ENCODE measurements at places on chromosomes 5 and 9. TPM values are rescaled to one million over a fixed set of nuclear protein-coding genes. Genes with fewer than 3 reads are reported as not detected.

GMCL2 gene
- total RNA-seq = not detected

UHRF2 gene
- 42.6 TPM for total RNA-seq

ADGRV1 gene
- 5.3 TPM for total RNA-seq

TRAF1 gene
- 10.3 TPM for total RNA-seq

DNA sequence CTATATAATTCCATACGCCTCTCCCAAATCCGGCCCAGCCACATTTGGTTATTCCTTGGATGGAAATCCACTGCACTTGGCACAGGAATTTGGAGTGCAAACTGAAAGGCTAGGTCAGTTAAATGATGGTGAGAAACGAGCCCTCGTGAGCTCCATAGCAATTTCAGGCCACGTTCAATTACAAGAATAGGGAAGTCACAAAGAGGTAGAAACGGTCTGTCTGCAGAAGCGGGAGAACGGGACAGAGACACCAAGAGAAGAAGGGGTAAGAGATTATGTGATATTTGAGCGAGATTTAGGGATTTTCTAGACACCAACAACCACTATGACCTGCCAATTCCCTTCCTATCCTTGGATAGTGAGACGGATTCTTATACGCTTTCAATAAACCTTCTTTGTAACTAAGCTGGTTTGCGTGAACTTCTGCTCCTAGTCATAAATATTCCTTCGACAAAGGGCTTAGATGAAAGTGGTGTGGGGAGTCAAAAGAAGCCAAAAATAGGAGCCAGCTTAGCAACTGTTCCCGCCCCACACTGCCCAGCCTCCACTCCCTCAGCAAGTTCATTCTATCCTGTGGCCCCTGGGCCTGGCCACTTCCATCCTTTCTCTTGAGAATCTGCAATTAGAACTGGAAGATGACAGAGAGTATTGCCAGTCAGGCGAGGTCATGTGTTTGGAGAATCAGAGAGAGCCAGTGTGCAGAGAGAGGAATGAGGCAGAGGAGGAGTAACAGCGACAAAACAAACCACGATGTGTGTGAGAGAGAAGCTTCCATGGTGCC lies 118.4 kb downstream of the ZNF608 start:
- H3K4me3 ChIP-seq = no peak overlapping the region
- H3K4me1 ChIP-seq = no peaks in the 10 kb centered on the region
- DNase-seq = no peak
- H3K27me3 ChIP-seq = no peaks in the 10 kb centered on the region

- peaks cover 45% of the 10 kb centered on the region for H3K4me1 ChIP-seq
- DNase-seq = peak; percentile 91
- peaks cover 47% of the 10 kb centered on the region for H3K27me3 ChIP-seq
- no peaks in the 10 kb centered on the region for H3K36me3 ChIP-seq
- no peak overlapping the region for H3K27ac ChIP-seq
These were observed 2.0 kb upstream of the PFN3 start for GRCh38 chr5:177402271-177403043.

DNA sequence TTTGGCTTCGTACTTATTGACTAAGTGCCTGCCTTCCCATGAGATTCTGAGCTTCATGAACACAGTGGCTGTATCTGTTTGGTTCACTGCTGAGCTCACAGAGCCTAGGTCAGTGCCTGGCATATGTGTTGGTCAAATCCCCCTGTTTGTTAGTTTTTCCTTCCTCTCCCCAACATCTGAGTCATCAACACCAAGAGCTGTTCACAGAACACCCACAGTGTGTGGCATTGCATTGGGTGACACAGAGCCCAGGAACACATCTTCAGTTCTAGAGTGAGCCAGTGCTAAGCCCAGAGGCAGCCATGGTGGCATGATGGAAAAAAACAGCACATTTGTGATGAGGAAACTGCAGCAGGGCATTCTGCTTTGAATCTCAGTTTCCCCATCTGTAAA lies 294.6 kb downstream of the SEC61B start:
- no peaks in the 10 kb centered on the region for H3K27me3 ChIP-seq
- H3K36me3 ChIP-seq = no peaks in the 10 kb centered on the region
- no peak overlapping the region for H3K27ac ChIP-seq
- no peaks in the 10 kb centered on the region for H3K4me1 ChIP-seq
- no peak for DNase-seq
- H3K4me3 ChIP-seq = no peak overlapping the region

GRCh38 chr5:150585781-150586341 lies 54.6 kb upstream of the SYNPO start:
- no peak for DNase-seq
- H3K4me3 ChIP-seq = no peak overlapping the region
- H3K27ac ChIP-seq = no peak overlapping the region
- H3K27me3 ChIP-seq = no peaks in the 10 kb centered on the region
- no peaks in the 10 kb centered on the region for H3K36me3 ChIP-seq

DNA sequence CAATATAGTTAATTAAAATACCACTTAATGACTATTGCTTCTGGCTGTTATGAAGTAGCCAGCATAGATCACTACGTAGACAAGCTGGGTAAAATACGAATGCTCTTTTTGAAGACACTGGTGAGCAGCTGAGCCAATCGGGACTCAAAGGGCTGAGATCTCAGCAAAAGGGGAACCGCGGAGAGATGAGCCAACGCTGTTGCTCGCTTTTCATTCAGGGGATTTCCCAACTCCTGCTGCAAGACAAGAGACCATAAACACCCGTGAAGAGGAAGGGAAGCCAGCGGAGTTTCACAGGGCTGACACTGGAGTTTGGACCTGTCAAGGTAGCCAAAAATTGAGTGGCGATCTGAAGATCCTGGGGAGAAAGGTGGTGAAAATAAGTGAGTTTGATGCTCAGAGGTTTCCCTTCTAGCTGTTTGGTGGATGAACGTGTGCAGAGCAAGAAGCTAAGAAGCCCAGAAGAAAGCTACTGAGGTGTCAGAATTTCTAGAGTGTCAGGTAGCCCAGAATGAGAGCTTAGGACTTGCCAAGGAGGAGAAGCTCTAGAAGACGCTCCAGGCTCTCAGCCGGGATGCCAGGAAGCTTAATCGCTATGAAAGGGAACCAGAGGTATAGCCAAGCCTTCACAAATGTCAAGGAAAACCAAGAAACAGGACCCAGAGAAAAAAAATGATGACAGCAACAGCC lies 79.6 kb upstream of the RNU6ATAC start:
- H3K27ac ChIP-seq = no peak overlapping the region
- H3K4me3 ChIP-seq = no peak overlapping the region
- peak; percentile 47 for DNase-seq
- no peaks in the 10 kb centered on the region for H3K36me3 ChIP-seq
- H3K4me1 ChIP-seq = no peaks in the 10 kb centered on the region

DNA sequence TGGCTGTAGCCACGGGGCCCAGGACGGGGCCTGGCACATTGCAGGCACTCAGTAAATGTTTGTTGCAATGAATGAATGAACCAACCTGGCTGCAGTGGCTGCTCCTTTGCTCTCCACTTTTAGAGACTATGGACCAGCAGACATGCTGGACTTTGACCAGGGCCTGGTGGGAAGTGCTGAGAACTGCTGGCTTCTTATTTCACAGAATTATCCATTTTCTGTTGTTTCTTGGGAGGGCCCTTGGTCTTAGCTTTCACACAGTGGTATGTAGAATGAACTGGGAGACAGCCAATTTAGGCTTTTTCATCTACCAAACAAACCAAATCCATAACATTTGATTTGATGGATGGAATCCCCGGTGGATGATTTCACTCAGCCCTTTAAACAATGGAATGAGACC lies 78.0 kb upstream of the LHFPL2 start:
- peaks cover 2% of the 10 kb centered on the region for H3K4me1 ChIP-seq
- H3K27me3 ChIP-seq = no peaks in the 10 kb centered on the region
- H3K27ac ChIP-seq = no peak overlapping the region
- H3K36me3 ChIP-seq = no peaks in the 10 kb centered on the region
- DNase-seq = no peak

- no peak overlapping the region for H3K27ac ChIP-seq
- no peaks in the 10 kb centered on the region for H3K4me1 ChIP-seq
- no peak for DNase-seq
- H3K4me3 ChIP-seq = no peak overlapping the region
These were observed 61.6 kb downstream of the NSG2 start for GRCh38 chr5:174106997-174107655.

DNA sequence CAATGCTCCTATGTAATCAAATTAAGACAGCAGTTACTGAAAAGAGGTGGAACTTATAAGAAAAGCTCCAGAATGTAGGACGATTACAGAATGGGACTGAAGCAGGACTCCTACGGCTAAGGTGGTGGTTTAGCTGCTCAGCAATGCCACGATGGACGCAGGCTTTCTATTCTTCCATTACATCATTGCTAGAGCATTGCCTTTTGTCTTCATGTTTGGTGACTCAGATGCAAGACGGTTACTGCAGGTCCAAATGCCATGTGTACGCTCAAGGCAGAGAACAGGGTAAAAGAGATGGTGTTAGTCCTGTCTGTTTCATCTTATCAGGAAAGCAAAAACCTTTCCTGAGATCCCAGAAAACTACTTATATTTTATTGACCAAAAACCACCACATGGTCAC lies 255.1 kb downstream of the ZSWIM6 start:
- peaks cover 16% of the 10 kb centered on the region for H3K4me1 ChIP-seq
- DNase-seq = no peak
- H3K4me3 ChIP-seq = no peak overlapping the region
- no peak overlapping the region for H3K27ac ChIP-seq
- no peaks in the 10 kb centered on the region for H3K36me3 ChIP-seq

DNA sequence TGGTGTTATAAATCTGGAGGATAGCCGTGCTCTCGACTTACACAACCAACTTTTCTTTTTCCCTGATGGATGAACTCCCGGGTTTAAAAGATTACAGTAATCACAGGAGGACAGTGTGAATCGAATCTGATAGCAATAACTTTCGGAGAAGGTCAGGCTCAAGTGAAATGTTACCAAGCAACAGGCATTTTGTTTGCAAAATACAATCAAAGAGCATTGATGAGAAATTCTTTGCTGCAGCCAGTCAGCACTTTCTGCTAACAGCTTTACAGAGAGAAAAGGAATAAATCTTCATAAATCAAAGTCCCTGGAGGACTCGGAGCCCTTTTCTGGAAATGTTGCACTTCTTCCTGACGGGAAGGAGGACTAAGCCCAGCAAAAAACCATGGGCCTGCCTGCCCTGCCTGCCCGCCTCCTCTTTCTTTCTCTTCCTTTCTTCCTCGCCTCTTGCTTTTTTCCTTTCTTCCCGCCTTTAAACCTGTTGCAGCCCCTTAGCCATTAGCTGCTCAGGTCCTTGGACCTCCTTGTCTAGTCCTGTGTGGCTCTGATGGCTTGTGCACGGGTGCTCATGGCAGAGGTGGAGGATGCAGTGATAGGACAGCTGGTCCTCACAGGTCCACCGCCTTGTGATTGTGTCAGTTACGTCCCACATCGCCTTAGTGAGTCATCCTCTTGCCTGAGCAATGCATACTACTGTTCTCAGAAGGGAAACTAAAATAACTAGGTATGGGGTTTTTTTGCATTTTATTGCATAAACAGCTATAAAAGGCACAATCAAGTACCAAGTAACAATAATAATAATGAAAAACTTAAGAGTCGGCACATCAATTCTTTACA lies 6.2 kb downstream of the DMRT3 start:
- no peak overlapping the region for H3K4me3 ChIP-seq
- DNase-seq = no peak
- no peak overlapping the region for H3K27ac ChIP-seq
- H3K27me3 ChIP-seq = peaks cover 22% of the 10 kb centered on the region
- no peaks in the 10 kb centered on the region for H3K36me3 ChIP-seq
- no peaks in the 10 kb centered on the region for H3K4me1 ChIP-seq

- H3K27me3 ChIP-seq = no peaks in the 10 kb centered on the region
- no peak overlapping the region for H3K4me3 ChIP-seq
- no peaks in the 10 kb centered on the region for H3K4me1 ChIP-seq
- DNase-seq = no peak
- no peaks in the 10 kb centered on the region for H3K36me3 ChIP-seq
These were observed 305.6 kb downstream of the DOCK8 start for GRCh38 chr9:520302-520701.

DNA sequence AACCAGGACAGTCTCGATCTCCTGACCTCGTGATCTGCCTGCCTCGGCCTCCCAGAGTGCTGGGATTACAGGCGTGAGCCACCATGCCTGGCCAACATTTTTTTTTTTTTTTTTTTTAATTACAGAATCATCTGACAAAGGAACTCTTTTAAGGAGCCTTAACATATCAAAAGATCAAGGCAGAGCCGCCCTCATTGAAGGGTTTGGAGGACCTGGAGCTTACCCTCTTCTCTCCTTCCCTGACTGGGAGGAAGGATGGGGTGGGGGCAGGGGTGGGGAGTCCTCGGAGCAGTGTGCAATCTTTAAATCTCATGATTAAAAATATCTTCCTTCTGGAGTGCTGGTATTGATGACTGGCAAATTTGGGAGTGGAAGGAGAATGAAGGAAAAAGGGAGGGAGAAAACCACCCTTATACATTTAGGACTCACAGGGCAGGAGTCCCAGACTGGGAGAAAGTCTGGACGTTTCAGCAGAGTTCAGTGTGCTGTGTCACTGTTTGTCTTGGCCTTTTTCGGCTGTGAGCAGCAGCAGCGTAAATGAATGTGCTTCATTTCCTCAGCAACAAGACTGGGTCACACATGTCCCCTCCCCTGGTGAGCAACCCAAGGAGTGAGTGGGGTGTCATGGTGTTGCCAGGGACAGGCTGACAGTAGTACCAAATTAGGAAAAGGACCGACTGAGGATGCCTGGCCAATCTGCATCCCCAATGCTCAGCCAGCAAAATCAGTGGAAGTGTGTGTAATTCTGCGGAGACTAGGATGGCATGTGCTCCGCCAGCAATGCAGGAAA lies 115.3 kb upstream of the BNC2 start:
- no peak overlapping the region for H3K27ac ChIP-seq
- no peak for DNase-seq
- no peaks in the 10 kb centered on the region for H3K27me3 ChIP-seq
- H3K36me3 ChIP-seq = no peaks in the 10 kb centered on the region
- H3K4me3 ChIP-seq = no peak overlapping the region

All from stomach (tissue), 19 donors.